BJ (cell line): ENCODE measurements at places on chromosomes 11 and 22.

DNA sequence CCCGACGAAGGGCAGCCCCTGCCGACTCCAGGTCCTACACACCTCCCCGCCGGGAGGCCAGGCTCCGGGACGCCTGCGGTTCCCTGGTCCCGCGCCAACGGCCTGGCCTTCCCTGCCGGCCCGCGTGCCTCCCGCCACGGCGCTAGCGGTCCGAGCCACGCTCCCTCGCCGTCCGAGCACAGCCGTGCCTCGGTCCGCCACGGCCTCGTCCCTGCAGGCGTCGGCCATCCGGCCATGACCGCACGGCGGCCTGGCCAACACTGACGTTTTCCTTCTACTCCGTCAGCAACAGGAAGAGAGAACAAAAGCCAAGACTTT is 532 bp downstream of the EIF4G2 start:
- no peak for DNase-seq

GRCh38 chr22:47572443-47572842 is 810.0 kb downstream of the TBC1D22A start:
- DNase-seq, result no peak

DNA sequence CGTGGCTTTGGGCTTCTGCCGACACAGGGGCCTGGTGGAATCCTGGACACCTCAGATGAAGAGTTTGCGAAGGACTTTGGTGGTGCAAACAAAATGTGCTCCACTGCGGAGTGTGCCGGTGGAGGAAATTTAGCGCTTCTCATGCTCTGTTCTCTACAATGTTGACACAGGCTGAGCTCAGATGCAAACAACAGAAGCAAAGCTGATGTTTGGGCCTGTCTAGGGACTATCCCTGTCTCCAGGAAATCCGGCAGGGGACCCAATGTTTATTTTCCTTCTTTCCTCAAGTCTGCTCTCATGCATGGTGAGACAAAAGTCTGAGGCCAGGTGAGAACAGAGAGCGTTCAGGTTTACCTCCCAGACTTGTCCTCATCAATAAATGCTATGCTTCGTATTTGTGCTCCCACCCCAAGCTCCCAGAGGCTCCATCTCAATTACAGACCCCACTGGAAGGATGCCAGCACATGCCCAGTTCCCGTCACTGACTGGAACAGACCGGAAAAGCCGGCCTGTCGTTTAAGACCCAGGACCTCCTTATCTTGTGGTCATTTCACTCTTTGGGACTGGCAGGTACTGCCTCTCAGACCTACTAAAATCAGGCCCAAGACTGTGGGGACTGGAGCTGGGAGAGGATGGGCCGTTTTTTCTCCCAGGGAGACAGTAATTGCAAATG is 105.7 kb upstream of the B3GAT1 start:
- no peak for DNase-seq

DNA sequence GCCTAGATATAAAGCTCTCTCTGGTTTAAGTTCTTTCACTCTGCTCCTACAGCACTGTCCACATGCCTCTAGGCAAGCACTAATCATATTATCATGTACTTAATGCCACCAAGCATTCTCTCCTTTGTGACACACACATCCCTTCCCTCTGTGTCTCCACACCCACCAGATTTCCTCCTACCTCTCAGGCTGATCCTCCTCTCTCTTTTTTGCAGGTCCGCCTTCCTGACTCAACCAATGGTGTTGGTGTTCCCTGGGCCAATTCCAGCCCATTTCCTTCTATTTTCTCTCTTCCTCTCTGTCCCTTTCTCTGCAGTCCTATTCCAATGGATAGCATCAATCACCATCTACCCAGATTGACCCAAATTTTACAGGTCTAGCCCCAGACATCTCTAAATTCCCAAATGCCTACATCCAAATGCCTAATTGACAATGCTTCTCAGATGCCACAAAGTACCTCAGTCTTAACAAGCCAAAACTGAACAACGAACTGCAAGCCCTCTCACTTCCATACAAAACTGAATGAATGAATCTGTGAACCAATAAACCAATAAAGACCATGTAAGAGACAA is 504 bp upstream of the ZNF215 start:
- DNase-seq, result no peak

GRCh38 chr11:119167933-119168332 is 592 bp upstream of the NLRX1 start:
- DNase-seq, result no peak

DNA sequence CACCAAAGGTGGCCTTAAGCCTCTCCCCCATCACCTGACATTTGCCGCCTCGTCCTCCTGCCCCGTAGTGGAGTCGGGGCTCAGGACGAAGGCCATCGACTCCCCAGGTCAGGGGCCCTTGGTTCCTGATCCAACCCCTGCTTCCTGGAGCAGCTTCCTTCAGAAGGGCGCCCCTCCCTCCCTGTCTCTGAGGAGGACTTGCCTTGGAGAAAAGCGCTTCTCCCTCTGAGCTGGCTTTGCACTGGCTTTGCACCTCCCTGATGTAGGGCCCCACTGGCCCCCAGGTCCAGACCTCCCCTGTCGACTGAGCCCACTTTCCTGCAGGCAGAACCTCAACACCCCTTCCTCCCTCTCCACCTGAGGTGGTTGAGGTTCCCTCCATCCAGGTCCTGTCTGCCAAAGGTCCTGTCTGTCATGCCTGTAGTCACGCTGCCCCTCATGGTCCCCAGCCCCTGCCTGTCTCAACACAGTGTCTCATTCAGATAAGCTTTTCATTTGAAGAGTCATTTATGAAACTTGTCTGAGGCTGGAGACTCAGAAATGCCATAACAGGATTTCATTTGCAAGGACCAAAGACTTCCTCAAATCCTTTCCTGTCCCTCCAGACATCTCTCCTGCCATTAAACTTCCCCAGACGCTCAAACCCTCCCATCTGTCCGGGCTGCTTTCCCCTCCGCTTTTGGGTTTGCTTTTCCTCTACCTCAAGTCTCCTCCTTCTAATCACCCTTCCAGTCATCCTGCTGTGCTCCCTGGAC is 78.4 kb downstream of the MYO7A start:
- DNase-seq, result no peak

DNA sequence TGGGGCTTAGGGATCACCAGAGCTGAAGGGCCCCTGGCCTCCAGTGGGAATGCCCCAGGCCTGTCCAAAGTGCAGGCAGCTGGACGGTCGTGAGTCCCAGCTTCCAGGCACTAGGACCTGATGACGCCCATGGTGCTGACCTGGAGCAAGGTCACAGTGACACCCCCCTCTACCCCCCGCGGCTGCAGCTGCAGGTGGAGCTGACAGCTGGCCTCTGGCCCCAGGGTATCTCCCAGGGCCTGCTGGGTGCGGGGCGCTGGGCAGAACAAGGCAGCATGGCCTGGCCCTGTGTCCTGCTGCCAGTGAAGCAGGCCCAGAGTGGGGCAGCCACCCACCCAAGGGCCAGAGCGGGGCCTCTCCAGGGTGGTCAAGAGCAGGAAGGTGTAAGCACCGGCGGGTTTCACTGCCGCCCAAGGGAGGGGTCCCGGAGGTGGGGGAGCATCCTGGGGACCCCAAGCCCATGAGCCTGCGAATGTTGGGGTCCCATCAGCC is 553 bp upstream of the TCIRG1 start:
- DNase-seq, result no peak
